T1000 (cell line): ENCODE measurements at places on chromosomes 3 and 15.

- no peak for DNase-seq
Measured at GRCh38 chr3:50610181-50610971, 1.2 kb downstream of the CISH start.

DNA sequence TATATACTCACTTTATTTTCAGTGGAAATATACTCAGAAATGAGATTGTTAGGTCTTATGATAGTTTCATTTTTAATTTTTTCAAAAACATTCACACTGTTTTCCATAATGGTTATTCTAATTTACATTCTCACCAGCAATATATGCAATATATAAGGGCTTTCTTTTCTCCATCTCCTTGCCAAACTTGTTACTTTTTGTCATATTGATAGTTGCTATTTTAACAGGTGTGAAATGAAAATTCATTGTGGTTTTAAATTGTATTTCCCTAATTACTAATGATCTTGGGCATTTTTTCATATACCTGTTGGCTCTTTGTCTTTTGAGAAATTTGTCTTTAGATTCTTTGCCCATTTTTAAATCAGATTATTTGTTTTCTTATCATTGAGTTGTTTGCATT is 325.2 kb downstream of the DIPK2A start:
- no peak for DNase-seq

DNA sequence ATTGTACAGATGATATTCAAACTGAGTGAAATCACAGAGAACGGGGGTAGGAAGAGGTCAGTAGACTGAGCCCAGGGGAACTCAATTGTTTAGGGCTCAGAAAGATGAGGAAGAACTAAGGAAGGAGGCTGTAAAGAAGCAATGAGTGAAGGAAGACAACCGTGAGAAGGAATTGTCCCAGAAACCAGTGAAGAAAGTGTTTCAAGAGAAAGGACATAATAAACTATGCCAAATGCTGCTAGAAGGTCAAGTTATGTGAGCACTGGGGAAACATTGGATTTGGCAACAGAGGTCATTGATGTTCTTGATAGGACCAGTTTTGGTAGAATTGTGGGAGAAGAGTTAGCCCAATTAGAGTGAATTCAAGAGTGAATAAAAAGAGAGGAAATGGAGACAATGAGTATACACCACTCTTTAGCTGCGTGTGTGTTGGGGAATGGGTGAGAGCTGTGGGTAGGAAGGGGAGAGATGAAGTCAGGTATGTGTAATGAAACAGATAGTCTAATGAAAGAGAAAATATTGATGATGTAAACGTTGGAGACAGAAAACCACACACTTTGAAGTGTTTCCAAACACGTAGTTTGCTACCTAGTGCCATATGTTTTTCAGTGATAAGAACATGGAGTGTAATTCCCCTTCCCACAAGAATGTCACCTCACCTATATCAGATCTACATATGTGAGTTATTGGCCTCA is 42.5 kb upstream of the MME start:
- no peak for DNase-seq

DNA sequence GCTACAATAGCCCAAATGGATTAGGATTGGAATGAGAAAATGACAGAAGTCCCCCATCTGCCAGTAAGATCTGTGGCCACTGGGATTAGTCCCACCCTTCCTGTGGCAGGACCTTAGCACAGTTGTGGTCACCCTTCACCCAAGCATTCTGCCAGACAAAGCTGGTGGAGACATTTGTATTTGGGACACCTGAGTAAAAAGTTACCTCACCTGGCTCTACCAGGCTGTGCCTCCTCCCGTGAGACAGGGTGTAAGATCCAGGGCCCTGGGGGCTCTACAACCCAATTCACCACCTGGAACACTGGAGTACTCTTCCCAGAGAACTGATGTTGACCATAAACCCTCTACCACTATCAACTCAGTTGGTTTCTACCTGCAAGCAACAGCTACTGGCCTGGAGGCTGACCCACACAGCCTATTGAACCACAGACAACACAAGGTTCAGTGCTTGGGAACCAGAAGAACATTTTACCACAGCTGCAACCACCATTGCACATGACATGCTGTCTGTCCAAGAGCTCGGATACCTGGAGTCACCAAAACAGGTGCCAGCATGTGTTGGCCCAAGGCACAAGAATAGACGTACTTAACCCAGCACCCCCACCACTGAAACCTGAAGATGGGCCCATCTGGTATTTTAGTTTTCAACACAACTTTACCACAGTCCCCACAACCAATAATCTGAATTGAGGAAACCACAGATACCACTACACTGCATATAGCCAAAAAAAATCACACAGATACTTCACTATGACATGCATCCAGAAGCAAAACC is 1686.7 kb downstream of the SI start:
- no peak for DNase-seq

DNA sequence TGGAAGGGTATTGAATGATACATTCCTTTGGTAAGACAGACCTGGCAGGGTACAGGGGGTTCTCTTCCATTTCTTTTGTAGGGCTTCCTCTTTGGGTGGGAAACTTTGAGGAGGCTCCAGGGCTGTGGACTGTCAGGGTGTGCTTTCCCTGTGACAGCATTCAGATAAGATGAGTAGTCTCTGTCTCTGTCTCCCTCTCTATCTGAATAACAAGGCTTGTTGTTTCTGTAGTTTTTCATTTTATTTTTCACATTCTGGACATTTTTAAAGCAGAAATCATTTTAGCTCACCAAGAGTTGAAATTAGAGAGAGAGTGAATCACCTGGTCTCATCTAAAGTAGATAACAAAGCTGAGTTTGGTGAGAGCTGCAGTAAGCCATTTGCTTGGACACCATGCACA is 100.8 kb upstream of the TPM1 start:
- no peak for DNase-seq

GRCh38 chr3:55804170-55805095 is 317.3 kb upstream of the WNT5A start:
- DNase-seq: no peak

GRCh38 chr3:116445311-116445841 is at the start of gene LSAMP:
TSS of gene LSAMP (minus strand) at chr3:116445487.
- no peak for DNase-seq

GRCh38 chr3:126431103-126431534 is 36.4 kb downstream of the CFAP100 start:
- no peak for DNase-seq

DNA sequence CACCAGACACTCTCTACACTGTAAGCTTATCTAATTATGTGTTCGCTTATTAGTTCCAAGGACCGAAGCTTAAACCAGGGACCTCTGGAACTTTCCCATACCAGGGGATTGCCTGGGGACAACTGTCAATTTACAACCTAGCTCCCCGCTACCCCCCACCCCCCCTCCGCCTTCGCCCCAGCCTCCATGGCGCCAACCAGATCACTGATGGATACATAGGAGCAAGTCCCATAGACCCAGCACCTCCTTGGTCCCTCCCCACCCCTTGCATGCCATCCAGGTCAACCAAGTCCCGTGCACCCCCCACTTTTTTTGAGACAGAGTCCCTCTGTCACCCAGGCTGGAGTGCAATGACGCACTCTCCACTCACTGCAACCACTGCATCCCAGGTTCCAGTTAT is 930 bp upstream of the PDCD7 start:
- DNase-seq: no peak

- no peak for DNase-seq
Measured at GRCh38 chr15:39431376-39431775, 149.5 kb upstream of the THBS1 start.

DNA sequence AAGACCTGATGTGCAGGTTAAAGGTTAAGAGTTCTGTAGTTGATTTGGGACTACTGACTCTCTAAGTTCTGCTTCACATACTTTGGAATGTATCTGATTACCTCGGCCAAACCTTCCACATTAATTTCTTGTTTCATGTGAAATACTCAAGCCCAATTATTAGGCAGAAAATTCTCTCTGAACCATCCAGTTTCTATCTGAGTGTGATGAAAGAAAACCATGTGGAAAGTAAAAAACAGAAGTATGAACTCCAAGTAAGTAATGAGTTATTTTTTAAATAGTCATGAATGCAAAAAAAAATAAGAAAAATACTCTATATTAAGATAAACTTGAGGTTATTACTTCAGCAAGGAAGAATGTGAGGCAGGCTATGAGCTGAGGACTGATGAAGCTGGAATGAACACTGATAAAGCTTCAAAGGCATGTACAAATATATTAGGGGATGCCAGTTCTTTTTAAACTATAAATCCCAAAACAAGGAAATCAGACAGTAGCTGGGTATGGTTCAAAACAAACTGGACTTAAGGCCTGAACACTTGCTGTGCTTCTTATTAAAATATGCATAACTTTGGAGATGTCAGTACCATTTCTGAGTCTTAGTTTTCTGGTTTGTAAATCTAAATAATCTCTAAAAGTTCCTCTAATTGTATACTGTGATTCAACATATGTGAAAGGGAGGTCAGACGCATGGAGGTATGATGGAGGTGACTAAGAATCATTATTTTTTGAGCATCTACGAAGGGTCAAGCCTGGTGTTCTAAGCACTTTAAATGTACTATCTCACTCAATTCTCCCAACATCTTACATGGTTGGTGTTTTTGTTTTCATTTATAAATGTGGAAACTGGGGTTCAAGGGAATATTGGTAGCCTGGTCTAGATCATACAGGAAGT is 59.6 kb downstream of the COL6A6 start:
- DNase-seq: no peak

- no peak for DNase-seq
Measured at GRCh38 chr3:141605883-141606282, 119.1 kb downstream of the RASA2 start.
